ENCODE measurements at places on chromosomes 2 and 18. TPM values are rescaled to one million over a fixed set of nuclear protein-coding genes. Genes with fewer than 3 reads are reported as not detected.

Gene ZEB2
- 4.1 TPM for total RNA-seq

DNA sequence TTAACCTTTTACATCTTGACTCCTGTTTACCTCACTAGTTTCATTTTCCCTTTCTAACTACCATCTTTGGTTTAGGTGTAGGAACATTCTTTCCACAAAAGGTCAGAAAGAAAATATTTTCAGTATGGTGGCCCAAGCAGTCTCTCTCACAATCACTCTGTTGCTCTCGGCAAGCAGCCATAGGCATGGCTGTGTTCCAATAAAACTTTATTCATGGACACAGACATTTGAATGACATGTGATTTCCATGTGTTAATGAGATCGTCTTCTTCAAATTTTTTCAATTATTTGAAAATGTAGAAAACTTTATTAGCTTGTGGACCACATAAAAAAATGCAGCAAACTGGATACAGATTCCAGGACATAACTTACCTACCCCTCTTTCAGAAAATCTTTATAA, 109.7 kb upstream of the CNTNAP5 start:
- no peak for DNase-seq

GRCh38 chr2:132665401-132666140, 4.4 kb downstream of the LYPD1 start:
- no peak for DNase-seq

DNA sequence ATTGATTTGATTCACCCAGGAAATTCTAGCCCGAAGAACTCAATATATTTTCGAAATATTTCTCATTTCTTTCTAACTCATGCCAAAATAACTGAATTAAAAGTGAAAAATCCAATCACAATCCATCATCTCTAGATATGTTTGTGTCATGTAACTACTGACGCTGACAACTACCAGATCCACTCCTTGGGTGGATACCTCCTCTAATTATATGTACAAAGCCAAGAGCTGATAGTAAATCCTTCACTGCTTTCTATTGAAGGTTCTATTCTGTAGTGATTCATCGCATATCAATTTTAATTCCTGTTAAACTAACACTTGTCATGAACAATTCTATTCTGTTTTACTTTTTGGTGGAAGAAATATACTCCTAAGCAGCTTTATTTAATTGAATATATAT, 1056.6 kb upstream of the NXPH2 start:
- no peak for DNase-seq

Gene FOXI3
- total RNA-seq, result not detected

Gene HTR2B
- total RNA-seq, result not detected

Gene ST6GAL2
- not detected for total RNA-seq

Gene ASB3
- total RNA-seq, result 34.1 TPM

Gene OR6B2
- total RNA-seq, result not detected

- DNase-seq, result no peak
Measured at GRCh38 chr2:17791121-17791816, 25.0 kb upstream of the MSGN1 start.

- DNase-seq, result no peak
Measured at GRCh38 chr2:163610817-163611556, 124.8 kb downstream of the FIGN start.

GRCh38 chr2:72084584-72084976, 63.1 kb downstream of the CYP26B1 start:
- no peak for DNase-seq

GRCh38 chr2:127176371-127177311, 43.5 kb downstream of the CYP27C1 start:
- DNase-seq, result no peak

- DNase-seq, result no peak
Measured at GRCh38 chr2:17757321-17757720, 3.4 kb downstream of the GEN1 start.

DNA sequence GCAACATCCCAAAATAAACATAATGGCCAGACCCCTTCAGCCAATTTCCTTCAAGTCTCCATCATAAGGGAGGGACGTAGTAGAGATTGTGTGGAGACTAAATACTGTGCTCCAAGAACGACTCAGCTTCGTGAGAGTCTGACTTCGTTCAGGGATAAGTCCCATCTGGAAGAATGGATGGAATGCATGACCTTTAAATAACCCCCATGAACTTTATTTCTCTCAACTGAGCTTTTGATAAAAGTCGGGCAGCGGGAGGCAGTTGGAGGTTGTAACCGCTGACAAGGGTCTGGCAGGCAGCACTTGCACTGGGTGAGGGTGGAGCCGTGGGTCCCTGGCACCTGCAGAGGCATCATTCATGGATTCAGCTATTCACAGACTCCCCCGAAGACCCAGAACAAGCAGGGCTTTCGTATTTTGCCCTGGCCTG, 115.9 kb downstream of the ZFP36L2 start:
- no peak for DNase-seq

Gene ZC3H8
- 23.7 TPM for total RNA-seq

- DNase-seq, result no peak
Measured at GRCh38 chr2:78910376-78910775, 115.1 kb upstream of the REG3G start.

DNA sequence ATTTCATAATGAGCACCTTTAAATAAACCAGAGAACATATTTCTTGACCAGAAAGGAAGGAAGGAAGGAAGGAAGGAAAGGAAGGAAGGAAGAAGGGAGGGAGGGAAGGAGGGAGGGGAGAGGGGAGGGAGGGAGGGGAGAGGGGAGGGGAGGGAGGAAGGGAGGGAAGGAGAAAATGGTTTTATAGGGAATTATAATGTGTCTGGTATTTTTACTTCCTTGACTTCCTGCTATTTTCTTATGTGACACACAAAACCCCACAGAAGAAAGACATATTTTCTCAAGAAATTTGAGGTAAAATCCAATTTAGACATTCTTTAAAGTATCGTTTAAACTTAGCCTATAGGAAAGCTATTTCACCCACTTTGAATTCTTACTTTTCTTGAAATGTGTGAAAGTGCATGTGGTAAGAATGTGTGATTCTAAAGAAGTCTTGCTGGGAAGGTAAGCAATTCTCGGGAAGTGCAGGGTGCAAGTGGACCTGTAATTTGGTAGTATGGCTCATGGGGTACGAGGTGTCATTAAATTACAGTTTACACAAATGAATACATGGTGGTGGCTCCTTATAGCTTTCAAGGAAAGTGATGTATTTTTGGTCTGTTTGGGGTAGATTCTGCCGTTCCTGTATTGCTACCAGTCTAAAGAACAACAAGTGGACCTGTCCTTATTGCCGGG, 18.0 kb downstream of the RNF125 start:
- DNase-seq, result no peak

All from activated naive CD4-positive, alpha-beta T cell treated with anti-CD3 and anti-CD28 coated beads, Interleukin-2, amount 50 U/mL, for 72 hours (primary cell).